ENCODE measurements at places on chromosomes 2 and 18. TPM values are rescaled to one million over a fixed set of nuclear protein-coding genes. Genes with fewer than 3 reads are reported as not detected.

- peaks cover 4% of the 10 kb centered on the region for H3K4me1 ChIP-seq
- no peaks in the 10 kb centered on the region for H3K27me3 ChIP-seq
- no peak overlapping the region for H3K27ac ChIP-seq
- DNase-seq: peak; percentile 49
Observed at GRCh38 chr2:138090330-138090729, 126.1 kb downstream of the HNMT start.

- H3K36me3 ChIP-seq: no peaks in the 10 kb centered on the region
- H3K27ac ChIP-seq: no peak overlapping the region
- H3K4me3 ChIP-seq: no peak overlapping the region
- no peaks in the 10 kb centered on the region for H3K4me1 ChIP-seq
- no peak for DNase-seq
- no peaks in the 10 kb centered on the region for H3K27me3 ChIP-seq
Observed at GRCh38 chr18:74528478-74528877, 5.8 kb upstream of the CNDP1 start.

GRCh38 chr2:19669559-19669958, 232.2 kb downstream of the TTC32 start:
- H3K27me3 ChIP-seq: no peaks in the 10 kb centered on the region
- no peaks in the 10 kb centered on the region for H3K4me1 ChIP-seq
- no peak overlapping the region for H3K4me3 ChIP-seq
- no peaks in the 10 kb centered on the region for H3K36me3 ChIP-seq
- peak; percentile 26 for DNase-seq

DNA sequence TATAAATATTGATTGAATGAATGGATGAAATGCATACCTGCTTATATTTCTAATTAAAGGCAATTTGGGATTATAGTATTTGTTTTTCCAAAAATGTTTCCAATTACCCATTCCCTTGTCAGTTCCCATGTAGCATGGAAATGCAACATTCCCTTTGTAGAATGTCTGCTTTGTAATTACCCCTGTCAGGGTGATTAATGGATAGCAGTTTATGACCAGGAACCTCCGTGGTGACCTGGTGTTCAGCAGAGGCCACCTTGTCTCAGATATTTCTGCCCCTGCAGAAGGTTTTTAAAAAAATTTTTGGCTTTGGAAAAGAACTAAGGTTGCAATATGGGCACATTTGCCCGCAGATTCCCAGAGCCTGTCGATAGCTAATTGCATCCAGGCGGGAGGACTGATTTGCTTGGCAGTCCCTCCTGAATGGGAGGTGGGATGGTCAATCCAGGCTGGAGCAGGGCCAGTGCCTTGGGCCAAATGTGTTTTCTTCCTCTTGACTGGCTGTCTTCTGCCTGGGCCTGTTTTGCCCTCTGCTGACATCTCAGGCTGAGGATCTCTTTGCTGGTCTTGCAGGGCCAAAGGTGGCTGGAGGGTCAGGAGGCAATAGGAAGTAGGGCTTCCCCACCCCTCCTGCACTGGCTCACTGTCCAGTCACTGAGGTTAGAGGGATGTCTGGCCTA, 82.1 kb downstream of the TMEM182 start:
- DNase-seq: no peak
- no peaks in the 10 kb centered on the region for H3K4me1 ChIP-seq
- H3K27me3 ChIP-seq: no peaks in the 10 kb centered on the region

DNA sequence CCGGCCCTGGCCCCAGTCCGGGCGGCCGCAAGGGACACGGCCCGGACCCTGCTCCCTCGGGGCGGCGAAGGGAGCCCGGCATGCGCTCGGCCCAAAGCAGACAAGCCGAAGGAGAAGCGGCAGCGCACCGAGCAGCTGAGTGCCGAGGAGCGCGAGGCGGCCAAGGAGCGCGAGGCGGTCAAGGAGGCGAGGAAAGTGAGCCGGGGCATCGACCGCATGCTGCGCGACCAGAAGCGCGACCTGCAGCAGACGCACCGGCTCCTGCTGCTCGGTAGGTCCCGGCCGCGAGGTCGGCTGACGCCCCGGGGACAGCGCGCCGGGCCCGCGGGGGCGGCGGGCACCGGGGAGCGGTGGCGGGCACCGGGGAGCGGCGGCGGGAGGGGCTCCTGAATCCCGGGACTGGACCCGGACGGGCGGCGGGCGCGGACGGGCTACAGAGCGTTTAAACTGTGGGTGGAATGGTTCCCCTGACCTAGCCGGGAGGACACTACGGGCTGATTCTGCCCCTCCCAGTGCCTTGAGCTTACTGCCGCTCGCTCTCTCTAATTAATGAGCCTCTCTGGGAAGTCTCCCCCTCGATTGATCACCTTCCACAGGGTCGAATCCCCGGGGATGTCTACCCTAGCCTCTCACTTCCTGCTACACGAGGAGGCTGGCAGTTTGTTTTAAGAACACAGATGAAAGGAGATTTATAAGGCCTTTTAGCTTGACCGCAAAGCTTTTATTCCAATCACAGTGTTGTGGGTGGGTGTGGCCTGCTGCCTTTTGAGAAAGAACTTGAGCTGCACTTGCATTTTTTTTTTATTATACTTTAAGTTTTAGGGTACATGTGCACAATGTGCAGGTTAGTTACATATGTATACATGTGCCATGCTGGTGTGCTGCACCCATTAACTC, 853 bp downstream of the GNAL start:
- H3K4me3 ChIP-seq: peak overlapping the region; percentile 82
- peak; percentile 88 for DNase-seq
- no peak overlapping the region for H3K27ac ChIP-seq
- H3K4me1 ChIP-seq: no peaks in the 10 kb centered on the region

GRCh38 chr2:109238580-109238979, 109.6 kb downstream of the SH3RF3 start:
- H3K4me1 ChIP-seq: no peaks in the 10 kb centered on the region

GRCh38 chr2:45171136-45171501, 161.9 kb upstream of the SIX2 start:
- no peak overlapping the region for H3K27ac ChIP-seq
- no peaks in the 10 kb centered on the region for H3K36me3 ChIP-seq
- H3K27me3 ChIP-seq: peaks cover 92% of the 10 kb centered on the region
- H3K4me3 ChIP-seq: no peak overlapping the region
- no peak for DNase-seq

GRCh38 chr2:157172866-157173578, 84.5 kb upstream of the GALNT5 start:
- no peaks in the 10 kb centered on the region for H3K27me3 ChIP-seq
- DNase-seq: no peak
- H3K4me3 ChIP-seq: no peak overlapping the region
- H3K36me3 ChIP-seq: no peaks in the 10 kb centered on the region
- H3K27ac ChIP-seq: no peak overlapping the region

Gene VWC2L
- total RNA-seq: not detected

Gene SLC4A3
- total RNA-seq: 20.2 TPM

Gene SCYGR8
- total RNA-seq: not detected

Gene SANBR
- 27.8 TPM for total RNA-seq

Gene FIGN
- total RNA-seq: 18.6 TPM

All from endodermal cell (in vitro differentiated cells).